Right cardiac atrium (tissue), 5 donors: ENCODE measurements at places on chromosomes 1 and 21.

DNA sequence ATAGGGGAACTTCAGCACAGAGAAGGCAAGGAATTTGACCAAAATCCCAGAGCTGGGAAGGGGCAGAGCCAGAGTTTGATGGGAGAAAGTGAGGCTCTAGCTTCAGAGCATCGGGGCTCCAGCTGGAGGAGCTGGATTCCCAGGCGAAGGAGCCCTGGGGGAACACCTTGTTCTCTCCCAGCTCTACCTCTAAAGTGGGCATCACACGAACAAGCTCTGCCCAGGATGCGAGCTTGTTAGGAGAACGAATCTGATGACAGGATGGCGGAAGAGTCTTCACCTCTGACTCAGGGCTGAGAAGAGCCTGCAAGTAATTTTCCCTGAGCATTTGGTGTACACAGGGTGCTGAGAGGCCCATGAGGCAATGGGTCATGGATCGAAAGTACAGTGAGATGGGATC lies 22.0 kb downstream of the TNNT2 start:
- no peak for DNase-seq

GRCh38 chr1:156194300-156194652 lies 372 bp downstream of the SLC25A44 start:
- no peak for DNase-seq

- DNase-seq = no peak
Observed at GRCh38 chr1:248752161-248753028, 3.2 kb downstream of the LYPD8 start.

- DNase-seq = no peak
Observed at GRCh38 chr21:37396855-37397254, 30.3 kb downstream of the DYRK1A start.

GRCh38 chr1:176225911-176226310 lies 18.8 kb upstream of the COP1 start:
- DNase-seq = no peak

DNA sequence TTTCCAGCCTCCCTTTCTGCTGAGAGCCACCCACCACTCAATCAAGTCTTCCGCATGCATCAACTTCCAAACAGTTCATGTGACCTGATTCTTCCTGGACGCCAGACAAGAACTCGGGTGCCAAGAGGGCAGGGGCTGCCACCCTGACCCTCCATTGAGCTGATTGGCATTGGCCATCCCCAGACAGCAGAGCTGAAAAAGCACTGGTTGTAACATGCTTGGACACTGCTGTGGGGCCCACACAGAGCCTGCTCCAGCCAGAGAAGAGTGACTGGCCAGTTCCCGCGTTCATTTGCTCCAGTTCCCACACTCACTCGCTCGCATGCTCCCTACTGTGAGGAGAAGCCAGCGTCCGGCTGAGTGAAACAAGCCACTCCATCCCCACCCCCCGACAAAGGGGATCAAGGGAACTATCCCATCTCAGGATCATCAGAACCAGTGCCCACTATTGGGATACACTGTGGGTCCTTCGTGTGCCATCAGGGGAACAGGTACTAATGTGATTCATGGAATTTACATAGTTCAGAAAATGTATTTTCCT lies 420.3 kb downstream of the NPHP4 start:
- no peak for DNase-seq

DNA sequence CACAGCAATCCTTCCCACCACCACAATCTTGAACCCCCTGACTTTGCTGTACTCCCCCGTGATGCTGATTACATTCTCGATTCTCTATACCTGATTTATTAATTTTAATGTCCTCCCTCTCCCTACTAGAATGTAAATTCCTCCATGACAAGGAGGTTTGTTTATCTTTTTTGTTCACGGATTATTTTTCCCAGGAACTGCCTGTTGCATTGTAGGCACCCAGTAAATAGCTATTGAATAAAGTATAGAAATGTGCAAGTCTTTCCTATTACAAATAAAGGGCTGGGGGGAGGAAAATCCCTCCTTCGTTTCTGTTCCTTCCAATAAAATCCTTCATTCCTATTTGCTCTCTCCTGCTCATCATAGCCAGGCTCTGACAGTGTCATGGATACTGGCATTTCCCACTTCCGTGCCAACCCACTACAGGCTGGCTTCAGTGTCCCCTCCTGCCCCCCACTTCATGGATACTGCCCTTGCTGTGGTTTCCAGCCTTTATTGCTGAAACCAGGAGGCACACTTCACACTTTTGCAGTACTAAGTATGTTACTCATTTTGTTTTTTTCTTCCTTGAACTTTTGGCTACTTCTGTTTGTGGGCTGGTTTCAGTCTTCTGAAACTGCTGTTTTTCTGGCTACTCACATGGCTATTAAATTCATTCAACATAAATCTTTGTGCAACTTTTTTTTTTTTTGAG lies 7.5 kb downstream of the KIF1B start:
- no peak for DNase-seq

DNA sequence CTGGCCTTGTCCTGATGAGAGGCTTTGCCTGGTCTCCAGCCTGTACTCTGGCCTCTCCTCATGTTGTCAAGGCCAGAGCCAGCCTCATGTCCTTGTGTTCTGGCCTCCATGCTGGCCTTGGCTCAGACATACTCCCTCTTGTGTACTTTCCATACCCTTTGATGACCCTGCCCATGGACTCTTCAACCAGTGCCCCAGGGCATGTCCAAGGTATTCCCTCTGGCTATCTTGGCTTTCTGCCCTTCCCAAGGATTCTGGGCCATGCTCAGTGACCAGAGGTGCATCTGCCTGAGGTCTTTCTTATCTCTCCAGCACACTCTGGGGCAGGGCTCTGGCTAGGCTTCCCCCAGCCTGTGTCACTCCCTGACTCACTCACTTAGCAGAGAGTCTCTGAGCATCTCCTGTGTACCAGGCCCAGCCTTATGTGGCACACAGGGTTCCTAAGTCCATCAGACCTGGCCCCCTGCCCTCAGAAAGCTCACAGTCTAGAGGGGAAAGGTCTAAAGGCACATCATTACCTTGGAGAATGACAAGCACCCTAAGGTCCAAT lies 141.4 kb upstream of the GRIK3 start:
- DNase-seq = no peak

DNA sequence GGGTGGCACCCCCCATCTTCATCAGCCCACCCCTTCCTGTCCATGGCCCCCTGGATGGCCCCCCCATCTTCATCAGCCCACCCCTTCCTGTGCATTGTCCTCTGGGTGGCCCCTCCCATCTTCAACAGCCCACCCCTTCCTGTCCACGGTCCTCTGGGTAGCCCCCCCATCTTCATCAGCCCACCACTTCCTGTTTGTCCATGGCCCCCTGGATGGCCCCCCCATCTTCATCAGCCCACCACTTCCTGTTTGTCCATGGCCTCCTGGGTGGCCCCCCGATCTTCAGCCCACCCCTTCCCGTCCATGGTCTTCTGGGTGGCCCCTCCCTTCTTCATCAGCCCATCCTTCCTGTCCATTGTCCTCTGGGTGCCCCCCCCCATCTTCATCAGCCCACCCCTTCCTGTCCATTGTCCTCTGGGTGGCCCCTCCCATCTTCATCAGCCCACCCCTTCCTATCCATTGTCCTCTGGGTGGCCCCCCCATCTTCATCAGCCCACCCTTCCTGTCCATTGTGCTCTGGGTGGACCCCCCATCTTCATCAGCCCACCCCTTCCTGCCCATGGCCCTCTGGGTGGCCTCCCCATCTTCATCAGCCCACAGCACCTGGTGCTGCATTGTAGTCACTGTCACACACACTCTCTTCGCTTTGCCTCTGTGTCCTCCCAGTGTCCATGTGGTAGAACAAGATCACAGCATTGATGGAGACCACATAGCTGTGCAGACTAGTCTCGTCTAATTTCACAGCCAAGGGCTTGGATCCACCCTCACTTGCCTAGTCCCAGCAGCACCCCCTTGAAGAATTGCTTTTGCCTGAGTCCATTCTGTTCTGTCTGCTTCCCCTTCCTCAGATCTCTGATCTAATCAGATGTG lies 95.9 kb downstream of the PCBP3 start:
- no peak for DNase-seq

DNA sequence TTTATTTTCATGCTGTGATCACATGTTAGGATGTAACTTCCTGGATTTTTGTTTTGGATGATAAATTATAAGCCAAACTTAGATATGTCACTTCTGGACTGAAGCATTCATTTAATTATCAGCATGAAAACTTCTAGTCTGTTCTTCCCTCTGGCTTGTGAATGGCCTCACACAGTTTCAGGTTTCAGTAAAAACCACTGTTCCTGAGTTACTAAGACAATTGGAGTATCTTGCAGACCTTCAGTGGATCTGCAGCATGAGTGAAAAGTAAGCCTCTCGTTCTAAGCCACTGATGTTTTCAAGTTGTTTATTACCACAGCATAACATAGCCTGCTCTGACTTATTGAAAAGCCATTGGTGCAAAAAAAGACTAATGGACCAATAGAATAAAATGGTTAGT lies 55.3 kb upstream of the RGS21 start:
- DNase-seq = no peak

DNA sequence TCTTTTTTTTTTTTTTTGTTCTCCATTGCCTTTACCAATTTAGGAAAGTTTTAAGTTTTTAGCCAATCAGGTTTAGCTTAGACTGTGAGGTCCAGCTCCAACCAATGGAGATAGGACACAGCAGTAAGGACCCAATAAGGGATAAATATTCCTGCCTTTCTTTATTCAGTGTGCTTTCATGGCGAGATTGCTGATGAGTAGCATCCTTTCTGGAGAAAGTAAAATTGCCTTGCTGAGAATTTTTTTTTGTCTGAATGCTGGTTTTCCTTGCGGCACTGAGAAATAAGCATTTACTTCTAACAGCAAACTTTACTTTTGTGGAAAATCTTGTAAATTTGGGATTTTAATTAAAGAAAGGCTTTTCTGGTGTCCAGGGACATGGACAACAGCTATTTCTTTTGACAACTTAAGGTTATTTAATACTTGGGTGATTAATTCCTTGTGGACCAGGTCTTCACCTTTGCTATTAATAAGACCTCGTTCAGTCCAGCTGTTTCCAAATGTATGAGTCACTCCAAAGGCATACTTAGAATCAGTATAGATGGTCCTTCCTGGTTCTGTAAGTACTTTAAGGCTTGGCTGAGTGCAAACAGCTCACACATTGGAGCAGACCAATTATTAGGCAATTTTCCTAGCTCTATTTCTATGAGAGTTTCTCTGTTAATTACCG lies 54.1 kb downstream of the SERINC2 start:
- no peak for DNase-seq
